ENCODE measurements at places on chromosomes 3 and 15.

- DNase-seq, result no peak
These were observed 102.2 kb upstream of the LPP start for GRCh38 chr3:188051801-188052168.

GRCh38 chr3:25621087-25621486 is 43.6 kb downstream of the TOP2B start:
- DNase-seq, result no peak

GRCh38 chr15:71279757-71280141 is 164.5 kb downstream of the THSD4 start:
- DNase-seq, result no peak

DNA sequence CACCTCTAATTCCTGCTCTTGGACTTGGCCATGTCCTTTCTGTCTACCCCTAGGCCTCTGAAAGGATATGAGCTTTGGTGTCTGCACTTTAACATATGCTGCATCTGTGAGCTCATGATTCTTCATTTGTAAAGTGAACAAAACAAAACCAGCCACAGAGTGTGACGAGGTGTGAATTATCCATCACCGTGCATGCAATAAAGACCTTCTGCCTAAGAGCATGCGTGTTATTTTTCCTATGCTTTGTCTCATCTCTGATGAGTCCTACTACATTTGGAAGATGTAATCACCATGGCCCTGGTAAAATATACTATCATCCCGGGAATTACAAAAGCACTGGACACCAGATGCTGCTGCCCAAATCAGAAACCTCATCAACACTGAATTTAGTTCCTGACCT is 103.5 kb upstream of the KCNAB1 start:
- no peak for DNase-seq

DNA sequence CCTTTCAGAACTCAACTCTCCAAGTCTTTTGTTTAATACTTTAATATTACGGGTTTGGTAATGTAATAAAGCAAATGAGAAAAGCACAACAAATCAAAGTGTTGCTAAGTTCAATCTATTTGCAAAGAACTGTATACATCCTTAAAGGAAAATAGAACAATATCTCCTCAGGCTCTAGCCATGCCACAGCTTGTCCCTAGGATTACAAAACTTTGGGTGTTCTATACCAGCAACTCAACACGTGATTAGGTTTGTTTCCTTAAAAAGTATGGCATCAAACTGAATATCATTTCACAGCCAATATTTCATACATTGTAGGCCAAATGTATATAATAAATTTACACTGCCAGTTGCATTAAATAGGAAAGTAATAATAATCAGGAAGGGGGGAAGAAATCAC is 418.6 kb upstream of the MDFIC2 start:
- DNase-seq, result no peak

- no peak for DNase-seq
These were observed 849.8 kb downstream of the NSUN3 start for GRCh38 chr3:94912656-94913055.

GRCh38 chr15:38207621-38208020 is 45.0 kb upstream of the SPRED1 start:
- no peak for DNase-seq

- no peak for DNase-seq
These were observed 139.2 kb downstream of the NUP210 start for GRCh38 chr3:13280811-13281506.

- DNase-seq, result no peak
These were observed 137.6 kb upstream of the TRIM42 start for GRCh38 chr3:140540262-140540661.

- no peak for DNase-seq
These were observed 14.2 kb downstream of the PDIA5 start for GRCh38 chr3:123080864-123081562.

- DNase-seq, result no peak
These were observed 193.7 kb upstream of the AZI2 start for GRCh38 chr3:28542351-28542750.

- DNase-seq, result no peak
These were observed 93.9 kb downstream of the PLOD2 start for GRCh38 chr3:146067048-146067447.

DNA sequence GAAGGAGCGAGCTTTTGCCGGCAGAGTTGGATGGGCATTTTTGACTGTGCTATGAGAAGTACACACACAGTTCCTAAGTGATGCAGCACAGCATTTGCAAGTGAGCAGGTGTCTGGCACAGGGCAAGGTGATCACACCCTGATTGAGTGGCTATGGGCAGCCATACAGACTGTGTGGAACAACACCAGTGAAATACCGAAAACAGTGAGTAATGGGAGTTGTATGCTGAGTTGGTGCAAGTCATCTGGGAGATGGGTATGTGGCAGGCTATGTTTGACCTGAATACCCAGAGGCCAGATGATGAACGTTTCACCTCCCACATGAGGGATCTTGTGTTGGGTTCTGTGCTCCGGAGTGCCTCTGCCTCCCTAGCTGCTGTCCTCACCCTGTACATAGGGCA is 53.5 kb upstream of the TIPARP start:
- DNase-seq, result no peak

DNA sequence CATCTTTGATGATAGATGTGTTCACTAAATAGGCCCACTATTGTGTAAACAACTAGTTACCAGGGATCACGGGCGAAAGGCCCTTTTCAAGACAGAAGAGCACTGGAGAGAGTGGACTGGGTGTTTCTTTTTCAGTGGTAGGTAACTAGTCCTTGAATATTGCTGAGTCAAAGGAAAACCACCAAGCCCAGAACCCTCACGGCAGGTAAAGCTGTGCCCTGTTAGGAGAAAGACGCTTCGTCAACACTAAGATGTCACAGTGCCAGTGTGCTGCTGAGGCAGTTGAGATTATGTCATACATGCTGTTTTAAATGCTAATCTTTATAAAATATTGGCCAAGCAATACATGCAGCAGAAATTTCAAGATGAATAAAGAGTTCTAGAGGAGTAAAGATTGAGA is 578.6 kb downstream of the PYDC2 start:
- DNase-seq, result no peak

- DNase-seq, result no peak
These were observed 26.7 kb upstream of the SNRK start for GRCh38 chr3:43259626-43260025.

GRCh38 chr3:22585504-22585903 is 617.6 kb upstream of the UBE2E2 start:
- no peak for DNase-seq

DNA sequence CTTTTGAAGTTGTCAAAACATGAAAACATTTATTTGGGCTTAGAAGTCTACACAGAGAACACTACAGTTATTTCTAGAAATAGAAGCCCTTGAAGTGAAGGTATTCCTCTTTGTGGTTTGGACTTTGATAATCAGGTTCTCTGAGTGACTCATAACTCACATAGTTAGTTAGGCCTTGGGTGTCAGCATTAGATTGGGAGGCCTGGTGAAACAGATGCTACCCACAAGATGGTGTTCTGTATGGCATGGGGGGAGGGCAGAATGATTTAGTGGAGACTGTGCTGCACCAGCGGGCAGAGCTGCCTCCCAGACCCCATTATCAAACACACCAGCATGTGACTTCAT is 108.9 kb upstream of the ETV5 start:
- DNase-seq, result no peak

All from stimulated activated CD8-positive, alpha-beta memory T cell treated with anti-CD3 and anti-CD28 coated beads, Interleukin-15, amount 100 ng/mL, for 4 hours (primary cell).